Glutamatergic neuron (in vitro differentiated cells): ENCODE measurements at places on chromosomes 3 and 15. TPM values are rescaled to one million over a fixed set of nuclear protein-coding genes. Genes with fewer than 3 reads are reported as not detected.

Gene LRTM1
- total RNA-seq: not detected

Gene NXPE3
- total RNA-seq: 29.1 TPM

Gene ACP3
- total RNA-seq: not detected

Gene CMTM8
- total RNA-seq: not detected

Gene MYO9A
- 111 TPM for total RNA-seq

Gene IMPG2
- 2.4 TPM for total RNA-seq

Gene RARB
- 1.2 TPM for total RNA-seq

Gene CHRNA7
- total RNA-seq: 19.1 TPM

Gene GORASP1
- total RNA-seq: 44.6 TPM

Gene REC114
- total RNA-seq: not detected
